ENCODE measurements at places on chromosomes 7 and 10.

- no peak for DNase-seq
Measured at GRCh38 chr10:24824536-24824935, 100.8 kb upstream of the ARHGAP21 start.

GRCh38 chr10:43945908-43946307, 297.2 kb upstream of the ZNF32 start:
- DNase-seq = no peak

DNA sequence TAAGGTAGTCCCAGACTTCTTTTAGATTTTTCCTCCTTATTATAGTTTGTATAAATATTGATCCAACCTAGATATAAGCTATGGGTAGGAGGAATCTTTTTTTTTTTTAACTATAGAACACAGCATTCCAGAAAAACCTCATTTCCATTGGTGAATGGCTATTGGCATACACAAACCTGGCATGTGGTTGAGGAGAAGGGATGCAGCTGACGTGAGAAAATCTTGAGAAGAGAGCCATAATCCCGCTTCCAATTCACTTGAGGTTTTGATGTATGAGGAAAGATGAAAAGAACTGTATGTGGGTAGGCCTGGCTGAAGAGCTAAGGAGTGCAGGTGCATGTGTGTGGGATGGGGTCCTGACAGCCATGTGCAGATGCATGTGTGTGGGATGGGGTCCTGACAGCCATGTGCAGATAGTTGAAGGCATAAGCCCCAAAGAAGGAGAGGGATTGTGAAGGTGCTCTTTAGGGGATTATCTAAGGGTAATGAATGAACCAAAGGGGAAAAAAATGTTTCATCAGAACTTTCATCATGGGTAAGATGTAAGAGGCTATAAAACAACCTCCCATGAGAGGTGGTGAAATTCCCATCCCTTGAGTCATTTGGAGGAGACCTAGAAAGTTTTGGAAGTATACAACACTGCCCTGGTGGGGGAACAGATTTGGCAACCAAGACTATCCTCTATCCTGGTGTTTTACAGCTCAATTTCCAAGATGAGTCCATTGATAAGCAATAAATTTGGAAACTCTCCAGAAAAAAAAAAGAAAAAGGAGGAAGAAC, 3.8 kb upstream of the PKD2L1 start:
- no peak for DNase-seq

DNA sequence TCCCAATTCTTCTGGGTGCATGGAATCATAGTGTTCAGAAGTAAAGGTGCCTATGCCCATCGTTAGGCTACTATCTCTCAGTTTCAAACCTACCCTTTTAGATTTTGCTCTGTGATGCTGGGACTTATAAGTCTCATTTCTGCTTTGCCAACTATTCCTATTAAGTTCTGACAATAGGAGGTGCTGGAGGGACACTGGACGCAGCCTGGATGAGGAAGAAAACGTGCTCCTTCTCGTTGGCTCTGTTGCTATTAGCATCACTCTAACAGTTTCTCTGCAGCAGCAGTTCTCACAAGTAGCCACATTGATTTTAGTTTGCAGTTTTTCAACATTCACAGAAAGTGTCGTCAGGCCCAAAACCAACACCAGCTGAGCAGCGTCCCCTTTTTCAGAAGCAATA, 72.4 kb downstream of the ABCC2 start:
- DNase-seq = no peak

- no peak for DNase-seq
Measured at GRCh38 chr7:69665369-69665768, 67.1 kb downstream of the AUTS2 start.

- DNase-seq = no peak
Measured at GRCh38 chr10:60192946-60193345, 196.7 kb downstream of the ANK3 start.

- peak; percentile 62 for DNase-seq
Measured at GRCh38 chr7:50379082-50379481, 71.1 kb downstream of the FIGNL1 start.

GRCh38 chr10:10532826-10533225, 484.8 kb upstream of the CELF2 start:
- DNase-seq = no peak

DNA sequence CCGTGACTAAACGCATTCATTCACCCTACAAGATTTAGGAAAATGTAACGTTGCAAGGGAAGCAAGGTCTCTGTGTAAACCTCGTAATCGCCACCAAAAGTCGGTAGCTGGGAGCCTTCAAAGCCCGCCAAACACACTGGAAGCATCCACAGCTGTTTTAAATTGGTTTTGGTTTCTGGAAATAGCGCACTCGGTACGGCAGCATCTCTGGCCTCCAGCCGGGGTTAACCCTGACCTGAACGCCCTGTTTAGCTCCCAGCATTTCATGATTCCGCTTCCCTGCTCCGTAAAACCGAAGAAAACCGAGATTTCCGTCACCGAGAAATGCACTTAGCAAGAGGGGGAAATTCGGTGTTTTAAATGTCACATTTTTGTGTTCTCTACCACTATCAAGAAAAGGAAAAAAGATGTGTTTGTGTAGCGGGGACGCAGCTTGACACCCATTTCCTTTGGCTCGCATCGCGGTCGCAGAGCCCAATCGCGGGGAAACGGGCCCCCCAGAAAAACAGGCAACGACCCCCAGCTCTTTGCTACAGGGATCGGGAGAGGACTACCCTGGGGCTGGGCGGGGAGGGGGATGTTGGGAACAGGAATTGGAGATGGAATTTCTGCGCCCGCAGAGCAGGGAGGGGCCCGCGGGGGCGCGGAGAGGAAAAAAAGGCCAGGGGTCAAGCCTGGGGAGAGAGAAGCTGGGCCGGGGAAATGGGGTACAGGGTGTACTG, 646 bp downstream of the SGCE start:
- DNase-seq = peak; percentile 68

DNA sequence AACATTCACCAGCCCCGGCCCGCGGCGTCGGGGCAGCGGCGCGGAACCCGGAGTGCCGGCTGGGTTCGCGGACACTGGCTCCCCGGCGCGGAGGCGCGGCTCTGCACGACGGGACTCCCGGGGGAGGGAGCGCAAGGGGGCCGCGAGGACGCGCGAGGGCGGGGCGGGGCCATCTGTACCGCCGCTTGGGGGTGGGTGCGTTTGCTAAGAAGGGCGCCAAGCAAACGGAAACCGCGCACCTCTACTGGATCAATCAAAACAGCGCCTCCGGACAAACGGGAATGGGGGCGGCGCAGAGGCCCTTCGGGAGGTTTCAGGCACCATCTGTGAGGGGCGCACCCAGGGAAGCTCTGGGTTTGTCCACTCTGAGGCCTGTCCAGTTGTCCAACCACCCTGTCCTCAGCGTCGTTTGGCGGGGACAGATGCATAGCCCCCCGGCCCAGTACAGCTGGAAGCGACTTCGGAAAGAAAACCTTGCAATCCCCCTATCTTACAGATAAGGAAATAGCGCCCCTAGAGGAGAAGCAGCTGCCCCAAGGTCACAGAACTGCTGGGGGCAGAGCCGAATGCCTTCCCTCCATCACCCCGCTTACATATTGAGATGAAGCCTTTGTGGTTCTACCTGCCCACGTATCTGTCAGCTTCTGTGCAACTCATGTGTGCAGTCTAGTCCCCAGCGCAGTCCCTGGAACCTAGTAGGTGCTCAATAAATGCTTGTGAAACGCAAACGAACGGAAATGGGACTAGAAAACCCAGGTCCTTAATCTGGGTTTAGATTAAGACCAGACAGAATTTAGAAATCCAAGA, 10.7 kb upstream of the SLIT1 start:
- peak; percentile 77 for DNase-seq

- no peak for DNase-seq
Measured at GRCh38 chr10:2893158-2893845, 174.0 kb upstream of the PFKP start.

GRCh38 chr7:157628456-157628855, 291.7 kb downstream of the DNAJB6 start:
- no peak for DNase-seq

GRCh38 chr10:133030781-133031180, 56.9 kb upstream of the ADGRA1 start:
- DNase-seq = peak; percentile 68

DNA sequence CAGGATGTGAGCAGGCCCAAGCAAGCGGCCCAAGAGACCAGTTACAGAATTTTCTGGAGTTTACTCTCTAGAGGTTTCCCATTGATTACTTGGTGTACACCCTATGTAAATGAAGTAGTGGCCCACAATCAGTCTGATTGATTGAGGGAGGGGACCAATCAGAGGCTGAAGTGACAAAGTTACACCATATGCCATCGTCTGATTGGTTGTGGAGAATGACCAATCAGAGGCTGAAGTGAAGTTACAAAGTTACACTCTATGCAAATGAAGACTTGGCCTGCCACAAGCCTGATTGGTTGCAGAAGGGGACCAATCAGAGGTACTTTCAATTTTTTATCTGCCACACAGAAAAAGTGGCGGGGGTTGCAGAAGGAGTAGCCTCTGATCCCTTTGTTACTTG, 83.7 kb downstream of the KIF20B start:
- no peak for DNase-seq

DNA sequence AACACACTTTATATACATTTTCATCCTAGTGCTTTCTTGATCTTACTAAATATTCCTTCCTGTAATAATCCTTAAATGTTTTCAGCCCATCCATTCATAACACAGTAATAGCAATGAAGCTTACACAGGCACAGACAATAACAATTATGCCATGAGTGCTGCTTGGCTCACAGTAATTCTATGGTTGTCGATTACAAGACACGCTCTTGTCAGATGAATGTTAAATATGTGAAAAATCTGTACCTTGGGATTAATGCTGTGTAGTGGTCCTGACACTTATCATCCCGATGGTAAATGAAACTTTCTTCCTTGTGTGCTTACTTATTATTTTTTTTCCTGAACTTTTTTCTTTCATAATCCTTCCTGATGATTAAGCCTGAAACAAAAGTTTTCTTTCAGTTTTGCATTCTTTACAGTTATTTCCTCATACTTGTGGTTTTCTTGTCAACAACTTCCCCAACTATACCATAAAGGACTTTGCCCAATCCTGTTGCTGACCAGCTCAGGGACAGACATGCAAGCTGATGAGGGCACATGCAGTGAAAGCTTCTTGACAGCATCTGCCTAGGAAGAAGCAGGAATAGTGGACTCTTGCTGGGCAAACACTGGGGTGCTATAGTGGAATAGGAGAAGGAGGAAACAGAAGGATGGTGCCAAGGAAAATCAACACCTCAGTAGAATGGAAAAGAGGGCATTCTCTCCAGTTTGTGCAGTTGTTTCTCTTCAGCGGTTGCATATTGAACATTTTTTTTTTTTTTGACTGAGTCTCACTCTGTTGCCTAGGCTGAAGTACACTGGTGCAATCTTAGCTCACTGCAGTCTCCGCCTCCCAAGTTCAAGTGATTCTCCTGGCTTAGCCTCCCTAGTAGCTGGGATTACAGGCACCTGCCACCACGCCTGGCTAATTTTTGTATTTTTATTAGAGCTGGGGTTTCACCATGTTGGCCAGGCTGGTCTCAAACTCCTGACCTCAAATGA, 6.7 kb upstream of the MGAM2 start:
- DNase-seq = no peak

DNA sequence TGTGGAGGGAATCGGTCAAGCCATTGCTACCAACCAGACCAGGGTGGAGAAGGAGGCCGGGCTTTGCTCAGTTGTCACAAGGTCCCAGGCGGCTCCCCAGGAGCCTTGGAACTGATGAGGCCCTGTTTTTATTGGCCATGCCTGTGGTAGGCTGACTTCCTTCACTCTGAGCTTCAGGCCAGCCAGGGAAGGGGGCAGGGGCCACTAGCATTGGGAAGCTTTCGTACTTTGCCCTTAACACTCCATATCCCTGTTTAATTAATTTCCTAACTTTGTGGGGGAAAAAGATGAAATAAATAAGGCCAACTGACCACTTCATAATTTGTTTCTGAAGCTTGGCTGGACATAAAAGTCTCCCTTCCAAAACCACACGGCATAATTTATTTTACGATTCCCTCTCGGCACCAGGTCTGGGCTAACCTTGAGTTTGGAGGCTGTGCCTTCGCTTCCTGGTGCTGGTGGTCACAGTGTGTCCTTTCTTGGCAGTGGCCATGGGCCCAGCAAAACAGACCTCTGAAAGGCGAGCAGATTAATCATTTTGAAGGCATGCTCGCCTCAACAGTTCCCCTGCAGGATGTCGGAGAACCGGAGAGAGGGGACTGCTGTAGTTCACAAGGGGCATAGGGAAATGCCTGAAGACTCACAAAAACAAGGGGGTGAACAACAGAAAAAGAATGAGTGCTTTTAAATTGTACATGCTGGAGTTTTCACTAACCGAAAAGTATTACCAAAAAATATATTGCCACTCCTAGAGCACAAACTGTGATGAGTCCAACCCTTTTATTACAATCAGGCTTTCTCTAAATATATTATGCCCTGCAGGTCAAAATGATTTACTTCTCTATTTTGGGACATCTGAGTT, 966.0 kb downstream of the LRMDA start:
- no peak for DNase-seq

GRCh38 chr7:103626776-103627175, 180.8 kb upstream of the SLC26A5 start:
- no peak for DNase-seq

- no peak for DNase-seq
Measured at GRCh38 chr7:29163854-29164253, 17.5 kb upstream of the CPVL start.

- peak; percentile 76 for DNase-seq
Measured at GRCh38 chr7:143901332-143901667, 676 bp downstream of the TCAF1 start.

DNA sequence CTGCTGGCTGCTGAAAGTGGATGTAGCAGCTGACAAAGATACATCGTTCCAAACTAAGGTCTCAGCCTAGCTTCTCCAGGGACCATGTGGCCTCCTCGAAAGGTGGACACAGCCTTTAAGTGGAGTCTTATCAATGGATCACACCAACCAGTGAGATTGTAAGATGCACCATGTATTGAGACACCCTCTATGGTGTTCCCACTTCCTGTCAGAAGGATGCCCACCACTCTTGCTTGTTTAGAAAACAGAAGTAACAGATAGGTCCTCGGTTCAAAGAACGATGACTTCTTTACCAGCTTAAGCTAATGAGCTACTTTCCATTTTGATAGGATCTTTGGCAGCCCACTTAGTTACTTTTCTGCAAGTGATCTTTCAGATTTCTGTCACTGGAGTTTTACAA, 34.3 kb downstream of the SLC25A13 start:
- no peak for DNase-seq

GRCh38 chr10:70682920-70683600, 10.8 kb downstream of the ADAMTS14 start:
- DNase-seq = no peak

- DNase-seq = no peak
Measured at GRCh38 chr10:83680470-83680891, 458.8 kb upstream of the GHITM start.

- no peak for DNase-seq
Measured at GRCh38 chr10:105534086-105534485, 893.0 kb downstream of the SORCS3 start.

DNA sequence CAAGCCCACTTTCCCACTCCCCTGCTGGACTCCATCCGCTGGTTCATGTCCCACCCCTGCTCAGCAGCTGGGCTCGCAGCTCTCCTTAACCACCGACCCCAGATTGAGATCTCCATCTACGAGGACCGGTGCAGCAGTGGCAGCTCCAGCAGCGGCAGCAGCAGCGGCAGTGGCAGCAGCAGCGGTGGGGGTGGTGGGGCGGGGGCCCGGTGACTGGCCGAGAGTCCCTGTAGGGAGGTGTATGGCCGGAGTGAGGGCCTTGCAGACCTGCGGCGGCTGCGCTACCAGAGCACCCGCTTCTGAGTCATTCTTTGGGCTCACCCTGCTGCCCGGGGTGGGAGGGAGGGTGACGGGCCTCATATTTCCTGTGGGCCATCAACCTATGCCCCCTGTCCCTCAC, 15.8 kb downstream of the GOLGA7B start:
- no peak for DNase-seq
